ENCODE measurements at places on chromosomes 1 and 21.

DNA sequence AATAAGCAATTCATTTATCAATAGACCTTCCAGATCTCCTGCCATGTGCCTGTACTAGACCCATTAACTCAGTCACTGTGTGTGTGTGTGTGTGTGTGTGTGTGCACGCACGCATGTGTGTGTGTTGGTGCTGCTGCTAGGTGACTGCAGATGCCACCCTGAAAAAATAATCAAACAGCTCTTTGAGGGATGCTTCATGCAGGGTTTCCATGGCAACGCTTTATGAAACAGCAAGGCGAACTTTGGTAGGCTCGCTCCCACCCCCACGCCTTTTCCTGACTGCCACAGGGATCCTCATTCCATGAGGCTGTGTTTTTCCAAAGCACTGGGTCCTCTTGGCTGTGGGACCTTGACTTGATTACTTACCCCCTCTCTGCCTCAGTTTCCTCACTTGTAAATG is 94.0 kb downstream of the HMGB4 start:
- no peak for DNase-seq

GRCh38 chr1:175493321-175494010 is 249.9 kb downstream of the TNR start:
- DNase-seq, result no peak

- no peak for DNase-seq
Measured at GRCh38 chr1:57167997-57168396, 202.2 kb upstream of the C8B start.

DNA sequence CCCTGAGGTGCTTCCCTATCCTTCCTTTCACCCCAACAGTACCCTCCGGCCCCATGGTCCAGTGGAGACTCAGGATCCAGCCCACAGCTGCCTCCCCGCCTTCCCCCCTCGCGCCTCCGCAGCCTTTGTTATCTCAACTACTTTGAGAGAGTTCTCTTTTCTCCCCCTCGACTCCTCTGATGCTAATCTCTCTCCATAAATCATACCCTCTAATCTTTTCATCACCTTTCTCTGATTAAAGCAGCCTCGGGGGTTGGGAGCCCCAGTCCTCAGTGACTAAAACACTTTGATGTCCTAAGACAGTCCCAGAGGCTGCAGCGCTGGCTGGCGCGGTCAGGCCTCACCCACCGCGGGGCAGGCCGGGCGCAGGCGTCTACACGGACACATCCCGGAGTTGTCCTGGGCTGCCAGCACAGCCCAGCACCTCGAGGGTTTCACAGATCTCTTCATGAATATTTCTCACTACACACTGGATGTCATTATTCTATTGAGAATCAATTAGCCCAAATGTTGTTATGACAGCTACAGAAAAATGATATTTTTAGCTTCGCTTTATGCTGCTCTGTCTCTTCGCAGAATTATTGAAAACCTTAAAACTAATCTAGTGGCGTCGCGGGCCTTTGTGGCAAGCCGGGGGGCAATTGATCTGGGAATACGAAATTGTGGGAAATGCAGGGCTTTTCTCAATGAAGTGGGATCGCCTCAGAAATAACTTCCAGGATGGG is 289.5 kb downstream of the RRAGC start:
- no peak for DNase-seq

DNA sequence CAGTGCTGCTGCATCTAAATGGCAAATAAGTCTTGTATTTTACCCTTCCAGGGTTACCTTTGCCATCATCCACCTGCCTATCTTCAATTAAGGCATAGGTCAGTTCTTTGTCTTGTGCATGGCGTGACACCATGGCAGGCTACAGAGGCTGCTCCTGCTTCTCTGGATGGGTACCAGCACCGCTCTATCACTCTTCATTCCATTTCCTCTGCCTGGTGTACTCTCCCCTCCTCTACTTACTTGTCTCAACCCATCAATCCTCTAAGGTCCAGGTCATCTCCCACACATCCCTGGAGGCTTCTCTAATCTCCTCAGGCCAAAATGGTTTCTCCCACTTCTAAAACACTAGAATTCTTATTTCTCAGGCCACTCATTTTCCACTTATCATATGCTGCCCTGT is 257.5 kb downstream of the BARHL2 start:
- DNase-seq, result no peak

DNA sequence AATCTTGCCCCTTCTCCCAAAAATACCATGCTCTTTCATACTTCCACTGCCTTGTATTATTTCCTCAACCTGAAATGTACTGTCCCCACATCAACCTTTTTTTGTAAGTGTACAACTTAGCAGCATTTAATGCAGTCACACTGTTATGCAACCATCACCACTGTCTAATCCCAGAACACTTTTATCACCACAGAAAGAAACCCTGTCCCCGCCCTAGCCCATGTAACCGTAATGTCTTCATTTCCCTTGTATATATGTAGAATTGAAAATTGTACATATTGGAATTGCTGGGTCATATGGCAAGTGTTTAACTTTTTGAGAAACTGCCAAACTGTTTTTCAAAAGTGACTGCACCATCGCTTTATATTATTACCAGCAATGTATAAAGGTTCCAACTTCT is 37.4 kb downstream of the PTP4A2 start:
- no peak for DNase-seq

DNA sequence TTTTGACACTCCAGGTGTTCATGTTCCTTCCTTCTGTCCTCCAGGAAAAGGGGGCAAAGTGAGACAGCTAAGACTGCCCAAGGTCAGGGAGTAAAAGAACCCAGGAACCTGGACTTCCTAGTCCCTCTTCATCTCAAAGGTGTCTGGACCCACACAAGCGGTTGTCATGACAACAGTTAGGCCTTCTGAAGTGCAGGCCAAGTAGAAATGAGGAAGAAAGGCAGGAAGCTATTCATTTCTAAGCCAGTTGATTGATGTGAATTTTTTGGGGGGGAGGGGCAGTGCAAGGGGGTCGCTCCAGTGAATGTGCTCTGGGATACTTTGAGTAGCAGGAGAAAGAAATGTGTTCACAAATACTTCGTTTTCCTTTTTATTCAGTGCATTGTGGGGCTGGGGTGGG is 114.3 kb downstream of the NAV1 start:
- no peak for DNase-seq

All from NK-92 treated with Interleukin-12 subunit alpha and Interleukin-12 subunit beta, amount 100 ng/mL, for 24 hours (cell line).